ENCODE measurements at places on chromosomes 3 and 15.

- no peak for DNase-seq
Observed at GRCh38 chr3:176075046-176075445, 1122.2 kb downstream of the TBL1XR1 start.

GRCh38 chr3:187919048-187919447 lies 173.8 kb upstream of the BCL6 start:
- DNase-seq: no peak

- DNase-seq: peak; percentile 58
Observed at GRCh38 chr3:8451696-8452095, 49.9 kb upstream of the LMCD1 start.

- DNase-seq: no peak
Observed at GRCh38 chr15:60077581-60078359, 73.7 kb downstream of the FOXB1 start.

GRCh38 chr15:78671626-78672211 lies 30.7 kb upstream of the CHRNB4 start:
- no peak for DNase-seq

DNA sequence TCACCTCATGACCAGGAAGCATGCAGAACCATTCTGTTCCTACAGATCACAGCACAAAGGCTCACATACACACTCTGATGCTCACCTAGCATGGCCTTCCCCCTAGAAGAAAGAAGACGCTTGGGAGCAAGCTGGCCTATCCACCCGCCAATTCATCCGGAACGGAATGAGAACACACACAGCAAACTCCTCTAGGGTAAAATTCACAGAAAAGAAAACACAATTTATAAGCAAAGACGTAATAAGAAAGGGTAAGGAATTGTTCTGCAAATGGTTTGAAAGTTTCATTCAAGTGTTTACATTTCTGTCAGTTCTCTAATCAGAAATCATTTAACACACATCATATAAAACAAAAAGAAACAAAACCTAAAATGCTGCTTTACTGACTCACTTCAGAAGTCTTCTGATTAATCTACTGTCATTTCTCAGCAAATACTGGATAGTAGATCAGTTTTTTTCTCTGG lies 218.1 kb downstream of the OSBPL10 start:
- no peak for DNase-seq

DNA sequence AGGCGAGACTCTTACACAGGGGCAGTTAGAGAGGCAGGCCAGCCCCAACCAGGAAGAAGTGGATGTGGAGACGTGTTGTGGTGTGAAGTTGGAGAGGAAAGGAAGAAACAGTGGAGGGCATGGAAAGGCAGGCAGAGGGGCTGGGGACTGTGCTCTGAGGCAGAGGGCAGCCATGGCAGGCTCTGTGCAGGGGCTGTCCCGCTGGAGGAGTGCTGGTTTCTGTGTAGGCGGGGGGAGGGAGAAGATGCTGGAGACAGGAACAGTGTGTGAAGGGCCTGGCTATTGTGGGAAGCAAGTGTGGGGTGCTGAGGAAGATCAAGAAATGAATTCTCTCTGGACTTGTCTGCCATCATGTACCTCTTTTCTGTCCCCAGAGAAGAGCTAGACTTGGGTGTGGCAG lies 21.0 kb downstream of the SNAPC5 start:
- no peak for DNase-seq

GRCh38 chr3:188261011-188261410 lies 107.1 kb downstream of the LPP start:
- DNase-seq: peak; percentile 51

DNA sequence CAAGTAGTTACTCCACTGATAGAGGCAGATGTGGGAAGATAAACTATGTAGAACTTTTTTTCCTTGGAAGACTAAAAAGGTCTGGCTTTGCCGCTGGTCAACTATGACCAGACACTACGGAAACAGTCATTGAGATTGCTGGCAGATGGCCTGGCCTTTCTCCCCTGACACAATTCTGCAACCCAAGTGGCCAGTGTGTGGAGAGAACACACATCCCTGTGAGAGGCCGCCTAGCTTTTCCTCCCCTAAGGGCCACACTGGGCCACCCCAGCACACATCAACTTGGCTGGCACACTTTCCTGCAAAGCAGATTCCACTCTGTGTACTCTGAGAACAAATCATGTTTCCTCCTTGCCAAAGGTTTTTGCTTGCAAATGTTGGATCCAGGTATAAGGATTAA lies 10.4 kb upstream of the TJP1 start:
- no peak for DNase-seq

GRCh38 chr3:67641451-67641850 lies 13.0 kb downstream of the SUCLG2 start:
- DNase-seq: no peak

DNA sequence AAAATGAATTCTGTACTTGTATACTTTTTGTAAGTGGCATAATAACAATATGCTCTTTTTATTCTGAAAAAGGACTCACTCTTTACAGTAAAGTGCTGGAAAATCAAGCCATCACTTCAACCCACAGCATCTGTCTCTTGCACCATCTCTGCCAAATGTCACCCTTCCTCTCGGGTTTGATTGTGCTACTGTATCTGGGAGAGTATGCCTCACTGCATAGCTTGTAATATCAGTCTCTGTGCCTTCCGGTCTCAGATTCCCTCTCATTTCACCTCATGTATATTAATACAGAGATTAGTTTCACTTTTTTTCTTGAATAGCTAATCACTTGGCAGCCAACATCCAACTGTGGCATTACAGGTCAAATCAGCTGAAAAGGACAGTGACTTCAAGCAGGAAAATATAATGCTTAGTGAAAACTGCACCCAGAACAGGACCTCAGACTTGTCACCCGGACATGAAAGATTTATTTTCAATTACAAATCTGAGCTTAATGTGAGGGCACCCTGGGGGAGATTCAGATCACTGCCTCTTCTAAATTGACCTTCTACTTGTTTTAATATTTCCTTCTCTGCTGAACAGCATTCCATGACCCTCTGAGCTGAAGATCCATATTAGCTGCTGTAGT lies 605.8 kb upstream of the NAALADL2 start:
- no peak for DNase-seq

DNA sequence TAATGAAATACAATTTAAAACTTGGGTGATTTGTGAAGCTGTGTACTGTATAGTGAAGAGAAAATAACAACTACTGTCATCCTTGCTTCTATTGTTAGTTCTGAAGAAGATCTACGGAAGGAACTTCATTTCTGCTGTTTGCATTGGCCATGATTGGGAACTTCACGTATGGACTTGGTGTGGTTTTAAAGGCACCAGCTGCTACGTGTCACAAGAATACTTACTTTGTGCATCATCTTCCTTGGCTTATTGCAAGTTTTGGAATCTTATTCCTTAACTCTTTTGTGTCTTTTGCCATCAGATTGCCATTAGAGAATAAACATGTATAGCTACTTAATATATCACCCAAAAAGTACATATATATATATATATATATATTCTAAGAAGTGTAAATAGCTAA lies 75.0 kb upstream of the VEPH1 start:
- no peak for DNase-seq

DNA sequence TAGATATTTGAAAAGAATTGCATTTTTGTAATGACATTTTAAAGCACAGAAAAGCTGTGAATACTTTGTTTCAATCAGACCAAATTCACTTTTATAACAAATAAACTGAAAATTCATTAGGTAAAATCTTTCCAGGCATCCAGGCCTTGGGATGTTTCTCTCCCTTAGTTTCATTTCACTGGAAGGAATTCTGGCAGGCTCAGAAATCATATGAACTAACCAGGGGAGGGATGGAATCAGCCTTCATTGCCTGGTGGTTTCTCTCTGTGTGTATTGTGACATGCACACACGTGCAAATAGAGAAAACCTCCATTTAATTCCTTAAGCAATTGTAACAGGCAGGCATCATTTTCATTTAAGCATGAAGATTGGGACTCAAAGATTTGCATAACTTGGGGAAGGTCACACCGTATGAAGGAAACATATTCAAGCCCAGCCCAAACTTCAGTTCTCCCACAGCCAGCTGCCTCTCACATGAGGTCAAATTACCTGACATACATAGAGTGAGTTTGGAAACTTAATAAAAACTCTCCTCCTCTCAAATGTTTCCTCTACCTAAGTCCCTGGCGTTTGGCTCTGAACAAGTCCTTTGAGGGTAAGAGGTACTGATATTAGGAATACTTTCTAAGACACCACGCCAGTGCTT lies 376.1 kb upstream of the MCTP2 start:
- DNase-seq: no peak

- no peak for DNase-seq
Observed at GRCh38 chr3:183497313-183497712, 58.2 kb downstream of the KLHL6 start.

DNA sequence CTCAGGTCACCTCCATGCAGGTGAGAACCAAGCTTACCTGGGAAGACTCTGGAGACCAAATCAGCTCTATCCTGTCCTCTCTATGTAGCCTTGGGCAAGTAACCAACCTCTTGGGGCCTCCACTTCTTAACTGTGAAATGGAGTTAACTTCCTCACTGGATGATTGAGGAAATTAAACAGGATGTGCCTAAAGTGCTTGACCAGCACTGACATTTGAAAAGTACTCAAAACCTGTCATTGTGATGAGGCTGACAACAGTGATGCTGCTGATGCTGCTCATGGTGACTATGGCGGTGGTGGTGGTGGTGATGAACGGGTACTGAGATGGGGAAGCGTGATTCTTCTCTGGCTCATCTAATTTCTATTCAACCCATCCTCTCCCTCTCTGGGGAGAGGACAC lies 22.3 kb downstream of the VIPR1 start:
- DNase-seq: no peak

GRCh38 chr3:116391296-116392201 lies 53.7 kb downstream of the LSAMP start:
- no peak for DNase-seq

- DNase-seq: peak; percentile 53
Observed at GRCh38 chr15:73799466-73799865, 46.3 kb upstream of the INSYN1 start.

DNA sequence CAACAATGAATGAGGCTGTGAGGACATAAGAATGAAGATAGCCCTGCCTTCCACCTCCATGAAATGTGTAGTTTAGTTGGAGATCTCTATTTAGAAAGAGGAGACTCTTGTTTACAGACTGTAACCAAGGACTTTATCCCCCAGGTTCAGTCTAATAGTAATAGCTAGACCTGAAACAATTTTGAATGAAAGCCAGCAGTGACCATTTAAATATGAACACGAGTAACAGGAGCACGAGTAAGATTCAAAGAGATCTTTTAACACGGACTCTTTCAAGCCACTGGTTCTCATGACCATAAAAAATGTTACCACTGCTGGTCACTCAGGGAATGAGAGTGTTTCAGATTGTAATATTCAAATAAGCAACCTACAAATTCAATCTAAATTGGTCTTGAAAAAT lies 123.1 kb downstream of the FMN1 start:
- DNase-seq: no peak

GRCh38 chr15:62608369-62608768 lies 434.2 kb upstream of the TPM1 start:
- DNase-seq: no peak

- DNase-seq: no peak
Observed at GRCh38 chr3:12938258-12938711, 96.9 kb upstream of the RPL32 start.

GRCh38 chr3:159187232-159187631 lies 385.4 kb downstream of the MFSD1 start:
- DNase-seq: no peak

DNA sequence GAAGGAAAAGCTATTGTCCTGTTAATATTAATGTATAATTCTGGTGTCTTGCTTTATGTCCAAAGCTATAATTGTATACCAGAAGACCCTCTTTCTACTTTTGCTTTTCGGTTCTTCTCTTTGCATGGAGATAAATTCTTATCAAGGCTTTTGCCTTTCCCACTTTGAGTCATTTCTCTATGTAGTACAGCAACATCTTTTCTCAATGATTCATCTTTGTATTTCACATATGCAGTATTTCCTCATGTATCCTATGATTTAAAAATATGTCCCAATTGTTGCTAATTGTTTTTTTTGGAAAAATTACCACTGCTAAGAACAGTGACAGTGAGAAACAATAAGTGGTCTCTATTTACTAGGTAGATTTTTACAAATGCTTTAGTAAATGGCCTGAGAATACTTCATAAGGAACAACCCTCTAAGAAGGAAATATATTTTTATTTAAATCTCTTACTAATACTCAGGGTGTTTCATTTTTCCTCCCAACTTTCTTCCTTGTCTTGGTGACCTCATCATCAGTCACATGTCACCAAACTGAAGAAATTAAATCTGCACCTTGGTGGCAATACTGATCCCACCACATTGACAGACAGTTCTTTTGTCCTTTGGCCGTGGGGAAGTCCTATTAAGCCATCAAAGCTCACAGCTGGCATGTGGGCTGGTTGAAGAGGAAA lies 290.6 kb downstream of the SATB1 start:
- DNase-seq: peak; percentile 79

DNA sequence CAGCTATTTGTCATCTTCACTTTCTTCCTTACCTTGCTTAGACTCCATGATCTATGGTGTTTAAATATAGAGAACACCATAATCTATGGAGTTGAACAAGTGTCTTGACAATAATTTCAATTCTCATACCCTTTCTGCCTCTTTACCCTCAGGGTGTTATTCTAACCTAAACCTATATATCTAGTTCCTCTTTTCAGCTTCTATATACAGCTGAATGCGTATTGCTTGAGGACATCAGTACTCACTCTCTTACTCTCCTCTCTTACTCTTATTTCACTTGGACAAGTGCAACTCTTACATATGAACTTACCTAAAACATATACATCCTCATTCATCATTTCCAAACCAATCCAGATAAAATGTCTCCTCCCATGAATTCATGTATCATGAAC lies 187.1 kb downstream of the RAP2B start:
- no peak for DNase-seq

DNA sequence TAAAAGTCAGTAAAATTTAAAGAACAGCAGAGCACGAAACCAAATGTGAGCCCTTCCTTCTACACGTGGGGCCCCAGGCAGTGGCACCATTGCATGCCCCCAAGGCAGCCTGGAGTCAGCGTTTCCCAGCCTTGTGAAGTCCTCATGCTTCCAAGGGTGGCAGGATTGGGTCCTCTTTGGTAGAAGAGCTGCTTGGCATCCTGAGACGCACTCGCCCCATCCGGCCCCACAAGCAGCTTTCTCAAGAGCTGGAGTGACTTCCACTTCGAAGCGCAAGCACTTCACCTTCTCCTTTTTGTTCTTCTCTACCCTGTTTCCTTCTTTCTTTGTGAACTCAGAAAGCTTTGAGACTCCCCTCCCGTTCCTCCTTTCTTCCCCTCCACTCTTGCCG lies 34.7 kb downstream of the ZNF710 start:
- DNase-seq: no peak

GRCh38 chr15:70264014-70264582 lies 166.4 kb upstream of the TLE3 start:
- DNase-seq: no peak

Measured in ELR (cell line).